ENCODE measurements at places on chromosomes 3 and 15.

GRCh38 chr3:128282380-128283196, 129.3 kb downstream of the EEFSEC start:
- no peak for DNase-seq

DNA sequence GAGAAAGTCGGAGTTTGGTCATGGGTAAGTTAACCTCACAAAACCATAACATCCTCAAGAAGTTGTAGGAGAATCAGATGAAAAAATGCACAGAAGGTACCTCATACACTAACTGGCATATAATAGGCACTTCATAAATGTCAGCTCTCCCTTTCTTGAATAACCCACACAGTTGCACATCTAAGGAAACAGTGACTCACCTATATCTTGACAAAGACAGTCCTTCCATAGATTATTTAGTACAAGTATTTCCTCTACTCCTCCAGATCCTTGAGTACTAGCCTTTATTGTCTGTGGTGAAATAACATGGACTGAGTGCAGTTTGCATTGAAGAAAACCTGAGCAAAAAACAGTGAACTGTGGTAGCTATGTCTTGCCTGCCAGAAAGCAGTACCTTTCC, 46.6 kb downstream of the MAGI1 start:
- no peak for DNase-seq

DNA sequence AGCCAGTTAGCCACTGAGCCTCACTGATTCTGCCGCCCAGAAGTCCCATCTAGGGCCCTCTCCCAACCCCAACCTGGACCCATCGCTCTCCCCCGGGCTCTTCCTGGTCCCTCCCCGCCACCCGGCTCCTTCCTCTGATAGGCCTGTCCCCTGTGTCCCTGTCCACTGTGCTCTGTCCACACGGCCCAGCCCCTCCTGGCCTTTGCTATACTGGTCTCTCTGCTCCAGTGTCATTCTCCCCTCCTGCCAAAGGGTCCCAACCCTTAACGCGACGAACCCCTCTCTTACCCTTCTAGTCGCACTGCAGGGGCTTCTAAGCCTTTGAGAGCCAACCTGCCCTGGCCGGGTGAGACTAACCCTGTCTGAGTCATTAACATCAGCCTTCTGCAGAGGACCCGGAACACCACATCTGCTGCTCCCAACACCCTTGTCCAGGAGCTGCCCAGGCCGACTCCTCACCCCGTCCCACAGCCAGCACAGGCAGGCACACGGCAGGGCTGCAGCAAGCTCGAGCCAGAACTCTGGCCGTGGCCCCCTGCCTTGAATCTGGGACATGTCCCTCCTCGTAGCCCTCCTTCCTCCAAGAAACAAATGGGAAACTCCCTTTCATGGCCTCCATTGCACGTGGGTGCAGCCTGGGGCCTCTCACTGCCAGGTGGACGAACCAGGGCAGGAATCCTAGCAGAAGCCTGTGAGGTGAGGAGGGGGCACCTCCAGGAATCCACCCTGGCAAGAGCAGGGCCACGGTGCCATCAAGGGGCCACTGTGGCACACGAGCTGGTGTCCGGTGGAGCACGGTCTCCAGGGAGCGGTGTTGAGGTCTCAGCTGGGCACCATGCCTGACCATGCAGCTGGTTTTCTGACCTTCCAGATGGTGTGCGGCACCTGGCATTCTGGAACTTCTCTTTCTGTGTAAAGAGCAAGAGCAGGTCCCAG, 140.9 kb upstream of the IQSEC1 start:
- DNase-seq: no peak

DNA sequence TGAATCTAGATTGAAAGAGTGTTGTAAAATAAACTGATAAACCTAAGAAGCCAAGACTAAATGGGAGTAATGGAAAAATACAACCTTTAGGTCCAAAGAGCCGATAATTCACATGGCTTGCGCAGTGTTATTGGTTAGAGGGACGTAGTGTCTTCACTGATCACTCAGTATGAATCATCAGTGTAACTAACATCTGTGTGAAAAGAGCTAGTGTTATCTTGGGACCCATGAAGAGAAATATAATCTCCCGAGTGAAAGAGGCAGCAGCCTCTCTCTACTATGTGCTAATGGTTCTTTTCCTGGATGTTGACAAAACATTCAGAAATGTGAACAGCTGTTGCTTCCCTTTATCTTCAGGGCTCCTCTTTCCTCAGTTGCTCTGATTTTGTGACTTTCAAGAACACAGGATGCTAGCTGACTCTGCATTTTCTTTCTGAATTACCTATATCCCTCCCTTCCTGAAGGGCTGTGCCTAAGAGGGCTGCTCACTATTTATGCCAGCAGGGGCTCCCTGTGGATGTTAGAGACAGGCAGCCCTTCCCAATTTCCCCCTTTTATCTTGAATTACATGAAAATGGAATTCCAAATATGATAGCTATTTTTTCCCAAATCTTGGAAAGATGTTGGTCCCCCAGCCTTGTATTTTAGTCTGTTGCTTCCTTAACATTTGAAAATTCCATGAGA, 128.8 kb downstream of the GRM7 start:
- no peak for DNase-seq

DNA sequence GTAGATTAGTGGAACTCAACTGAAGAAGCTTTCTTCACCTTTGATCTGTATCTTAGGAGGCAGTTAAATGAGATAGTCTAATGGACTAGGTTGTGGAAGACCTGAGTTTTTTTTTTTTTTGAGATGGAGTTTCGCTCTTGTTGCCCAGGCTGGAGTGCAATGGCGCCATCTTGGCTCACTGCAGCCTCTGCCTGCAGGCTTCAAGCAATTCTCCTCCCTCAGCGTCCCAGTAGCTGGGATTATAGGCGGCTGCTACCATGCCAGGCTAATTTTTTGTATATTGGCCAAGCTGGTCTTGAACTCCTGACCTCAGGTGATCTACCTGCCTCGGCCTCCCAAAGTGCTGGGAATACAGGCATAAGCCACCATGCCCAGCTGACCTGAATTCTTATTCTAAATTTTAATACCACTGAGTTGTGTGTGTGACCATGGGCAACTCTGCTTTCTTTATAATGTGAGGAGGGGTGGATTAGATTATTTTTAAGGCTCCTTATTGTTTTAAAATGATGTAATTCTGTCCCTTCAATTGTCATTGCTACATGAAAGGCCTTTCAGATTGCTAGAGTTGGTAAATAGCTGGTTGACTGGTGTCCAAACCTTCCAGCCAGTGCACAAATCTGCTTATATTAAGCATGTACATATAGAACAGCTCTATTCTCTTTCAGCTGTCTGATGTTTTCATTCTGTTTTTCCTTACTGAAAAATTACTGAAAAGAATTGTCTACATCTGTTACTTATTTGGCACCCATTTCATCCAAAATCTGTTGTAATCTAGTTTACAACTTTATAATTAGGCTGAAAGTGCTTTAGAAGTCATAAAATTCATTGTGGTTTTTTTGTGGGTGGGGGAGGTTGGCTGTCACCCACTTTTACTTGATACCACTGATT, 2.3 kb downstream of the LNP1 start:
- DNase-seq: no peak

DNA sequence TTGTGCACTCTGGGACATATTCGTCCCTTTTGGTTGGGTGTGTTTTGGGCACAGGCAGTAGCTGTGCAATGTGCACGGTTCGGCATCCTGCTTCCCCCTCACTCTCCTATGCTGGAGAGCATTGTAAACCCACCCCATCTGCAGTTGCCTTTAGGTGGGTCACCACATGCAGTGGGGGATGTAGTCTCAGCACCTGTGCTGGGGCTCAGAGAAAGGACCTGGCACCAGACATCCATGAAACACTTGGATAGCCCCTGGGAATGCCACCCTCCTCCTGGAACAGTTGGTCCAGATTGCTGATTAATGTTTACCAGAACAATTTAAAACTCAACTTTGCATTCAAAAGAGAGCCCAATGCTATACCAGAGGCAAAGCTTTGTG, 123.9 kb upstream of the MEF2A start:
- no peak for DNase-seq

DNA sequence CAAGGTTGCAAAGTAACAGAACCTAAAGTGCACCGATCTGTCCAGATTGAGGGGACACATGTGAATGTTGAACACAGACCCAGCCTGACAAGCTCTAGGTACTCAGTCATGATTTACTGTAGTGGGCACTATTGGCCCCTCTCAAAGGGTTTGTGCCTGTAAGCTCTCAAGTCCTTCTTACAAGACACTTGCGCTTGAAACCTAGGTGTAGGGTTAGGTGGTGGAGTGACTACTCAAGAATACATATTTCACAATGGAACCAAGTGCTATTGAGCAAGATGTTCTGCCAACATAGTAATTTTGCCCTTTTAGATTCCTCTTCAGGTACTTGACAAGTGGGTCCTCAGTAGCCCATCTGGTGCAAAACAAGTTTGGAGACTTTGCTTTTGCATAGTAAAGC, 169.9 kb downstream of the AKAP13 start:
- DNase-seq: no peak

DNA sequence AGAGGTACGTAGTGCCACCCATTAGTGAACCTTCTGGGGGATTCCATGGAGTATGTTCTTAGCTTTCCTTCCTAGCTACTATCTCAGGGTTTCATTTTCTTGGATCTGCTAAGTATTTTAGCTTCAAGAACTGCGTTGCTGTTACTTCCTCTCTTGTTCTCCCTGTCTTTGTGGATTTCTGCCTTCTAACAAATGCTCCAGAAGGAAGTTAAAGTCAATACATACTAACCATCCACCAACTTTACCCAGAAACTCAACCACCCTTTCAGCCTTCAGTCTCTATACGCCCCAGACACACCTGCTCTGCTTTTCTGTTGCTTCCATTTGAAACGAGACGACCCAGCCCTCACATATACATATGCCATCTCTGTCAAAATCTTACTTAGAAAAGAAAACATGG, 2.4 kb upstream of the KLF13 start:
- DNase-seq: no peak

- no peak for DNase-seq
Observed at GRCh38 chr3:172651936-172652625, 58.8 kb downstream of the NCEH1 start.

DNA sequence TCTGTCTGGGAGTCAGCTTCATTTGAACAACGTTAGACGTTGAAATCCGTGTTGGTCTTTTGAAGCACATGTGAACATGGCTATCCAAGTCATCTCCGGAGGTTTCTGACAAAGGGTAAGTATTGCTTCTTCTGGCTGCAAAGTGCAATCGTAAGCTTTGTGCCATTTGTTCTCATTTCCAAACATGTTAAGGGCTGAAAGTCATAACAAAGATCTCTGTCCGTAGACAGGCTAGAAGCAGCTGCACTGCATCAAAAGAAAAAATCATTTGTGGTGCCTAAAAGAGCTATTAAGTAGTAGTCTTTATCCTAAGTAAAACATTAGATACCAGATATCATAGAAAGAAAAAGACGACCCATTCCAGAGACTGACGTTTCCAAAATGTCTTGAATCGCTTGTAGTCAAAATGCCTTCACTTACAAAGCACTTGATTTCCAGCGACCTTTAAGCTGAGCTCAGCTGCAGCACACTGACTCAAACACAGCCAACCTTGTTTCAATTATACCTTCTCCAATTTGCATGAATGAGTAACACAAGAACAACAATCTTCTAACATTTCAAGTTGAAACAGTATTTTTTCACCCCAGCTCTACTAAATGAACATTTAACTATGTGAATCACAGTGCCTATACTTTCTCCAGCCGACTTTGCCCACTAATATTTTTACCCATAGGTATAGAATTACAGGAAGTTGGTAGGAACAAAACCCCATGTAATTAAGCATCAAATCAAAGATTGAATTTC, 76.6 kb downstream of the NEDD4 start:
- no peak for DNase-seq

GRCh38 chr15:25652704-25653103, 210.4 kb downstream of the ATP10A start:
- DNase-seq: no peak

GRCh38 chr3:188365988-188366698, 212.2 kb downstream of the LPP start:
- no peak for DNase-seq

GRCh38 chr15:31442699-31443111, 116.1 kb downstream of the KLF13 start:
- DNase-seq: no peak

- no peak for DNase-seq
Observed at GRCh38 chr15:72585476-72586058, 68.9 kb upstream of the GOLGA6B start.

DNA sequence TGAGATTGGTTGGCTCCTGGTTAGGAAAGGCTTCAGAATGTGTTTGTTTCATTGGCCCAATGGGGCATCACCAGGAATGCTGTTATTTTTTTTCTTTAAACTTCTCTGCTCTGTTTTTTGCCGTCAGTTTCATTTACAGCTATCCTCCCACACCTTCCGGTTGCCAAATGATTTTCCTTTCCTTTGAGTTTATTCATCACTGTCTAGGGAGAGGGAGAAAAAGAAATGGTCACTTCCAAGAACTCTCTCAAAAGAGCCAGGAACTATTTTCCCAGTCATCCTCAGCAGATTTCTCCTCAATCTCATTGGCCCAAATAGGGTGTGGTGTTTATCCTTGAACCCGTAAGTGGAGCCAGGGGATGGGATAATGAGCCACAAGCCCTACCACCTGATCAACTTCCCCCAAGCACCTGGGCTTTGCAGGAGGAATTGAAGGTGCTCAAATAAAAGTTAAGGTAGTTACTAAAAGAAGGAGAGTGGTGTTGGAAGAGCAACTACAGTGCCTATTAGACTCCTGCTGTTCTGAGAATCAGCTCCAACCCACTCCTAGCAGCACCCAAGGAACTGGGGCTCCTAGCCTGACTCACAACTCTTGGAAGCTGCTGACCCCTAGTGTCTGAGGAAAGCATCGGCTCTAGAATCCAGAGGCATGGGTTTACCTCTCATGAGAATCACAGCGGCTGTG, 183.8 kb upstream of the IL12A start:
- DNase-seq: peak; percentile 61

GRCh38 chr15:75669191-75669878, 21.6 kb downstream of the SNX33 start:
- no peak for DNase-seq

GRCh38 chr3:8563597-8563996, 62.0 kb downstream of the LMCD1 start:
- no peak for DNase-seq

GRCh38 chr3:124812291-124813265, 74.6 kb downstream of the ITGB5 start:
- no peak for DNase-seq

GRCh38 chr15:96538491-96538890, 208.0 kb downstream of the NR2F2 start:
- no peak for DNase-seq

DNA sequence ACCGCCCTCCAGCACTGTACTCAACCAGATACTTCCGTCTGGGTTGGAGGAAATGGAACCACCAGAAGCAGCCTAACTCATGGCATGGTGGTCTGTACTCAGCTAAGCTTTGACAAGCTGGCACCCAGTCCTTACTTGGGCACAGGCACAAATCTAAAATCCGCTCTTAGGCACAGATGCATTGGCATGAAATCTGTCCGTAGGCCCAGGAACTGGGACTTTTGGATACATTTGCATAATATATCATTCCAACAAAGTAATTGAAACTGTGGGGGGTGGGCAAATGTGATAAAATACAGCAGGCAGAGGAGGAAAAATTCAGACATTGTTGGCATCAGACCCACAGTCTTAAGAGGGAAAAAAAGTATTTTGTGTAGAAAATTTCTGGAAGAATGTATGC, 75.4 kb downstream of the C3orf85 start:
- no peak for DNase-seq

- no peak for DNase-seq
Observed at GRCh38 chr15:23439513-23439912, 7.5 kb downstream of the GOLGA6L2 start.

GRCh38 chr3:136819731-136820679, 1.1 kb downstream of the SLC35G2 start:
- DNase-seq: no peak

Data from hypothalamus (tissue), 51 donors.